Lung (tissue), 17 donors: ENCODE measurements at places on chromosomes 11 and 22. TPM values are rescaled to one million over a fixed set of nuclear protein-coding genes. Genes with fewer than 3 reads are reported as not detected.
A peak's percentile ranks its signal among the peaks of the same experiment; 100 is the strongest.

DNA sequence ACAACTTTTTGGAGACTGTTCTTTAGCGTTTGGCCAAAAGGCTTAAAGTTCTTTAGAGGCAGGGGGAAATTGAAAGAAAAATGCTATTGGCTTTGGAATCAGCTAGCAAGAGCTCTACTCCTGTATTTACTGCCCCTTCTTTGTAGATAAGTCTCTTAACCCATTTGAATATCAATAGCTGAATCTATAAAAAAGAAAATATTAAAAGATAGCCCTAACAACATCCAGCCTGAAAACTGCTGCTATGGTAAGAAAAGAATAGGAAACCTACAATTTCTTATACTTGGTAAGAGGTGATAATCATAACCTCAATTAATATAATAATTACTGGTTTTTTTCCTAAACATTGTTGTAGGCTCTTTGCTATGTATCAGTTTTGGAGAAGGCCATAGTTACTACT lies at the start of gene OR5B12:
OR5B12 (minus strand) TSS at position 101 of the 400 bp plus-strand sequence. CDS start 2,085 bp downstream, outside the sequence.
- no peak for DNase-seq

Gene NAALADL1
- 7.4 TPM for polyA plus RNA-seq

Gene DUSP8
- polyA plus RNA-seq: 3.5 TPM

DNA sequence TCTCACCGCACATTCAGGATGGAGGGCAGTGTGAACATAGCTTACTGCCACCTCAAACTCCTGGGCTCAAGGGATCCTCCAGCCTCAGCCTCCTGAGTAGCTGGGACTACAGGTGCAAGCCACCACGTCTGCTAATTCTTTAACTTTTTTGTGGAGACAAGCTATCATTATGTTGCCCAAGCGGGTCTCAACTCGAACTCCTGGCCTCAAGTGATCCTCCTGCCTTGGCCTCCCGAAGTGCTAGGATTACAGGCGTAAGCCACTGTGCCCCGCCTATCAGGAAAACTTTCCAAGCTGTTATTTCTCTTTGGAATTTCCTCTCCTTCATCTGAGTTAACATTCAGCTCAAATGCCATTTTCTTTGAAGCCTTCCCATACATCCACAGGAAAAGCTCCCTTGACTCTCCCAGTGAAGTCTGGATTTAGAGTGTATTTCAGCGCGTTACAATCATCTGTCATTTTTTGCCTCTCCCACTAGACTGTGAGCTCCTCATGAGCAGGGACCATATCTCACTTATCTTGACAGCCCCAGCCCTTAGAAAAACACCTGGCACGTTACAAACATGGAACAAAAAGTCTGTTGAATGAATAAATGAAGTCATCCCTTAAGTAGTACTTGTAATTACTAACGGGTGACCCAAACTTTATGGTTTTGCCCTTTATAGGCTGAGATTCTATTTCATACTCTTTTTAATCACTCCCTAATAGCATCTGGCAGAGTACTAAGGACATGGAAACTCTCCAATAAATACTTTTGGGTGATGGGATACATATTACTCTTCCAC lies 2.2 kb downstream of the MRTFA start:
- peak; percentile 5 for DNase-seq

DNA sequence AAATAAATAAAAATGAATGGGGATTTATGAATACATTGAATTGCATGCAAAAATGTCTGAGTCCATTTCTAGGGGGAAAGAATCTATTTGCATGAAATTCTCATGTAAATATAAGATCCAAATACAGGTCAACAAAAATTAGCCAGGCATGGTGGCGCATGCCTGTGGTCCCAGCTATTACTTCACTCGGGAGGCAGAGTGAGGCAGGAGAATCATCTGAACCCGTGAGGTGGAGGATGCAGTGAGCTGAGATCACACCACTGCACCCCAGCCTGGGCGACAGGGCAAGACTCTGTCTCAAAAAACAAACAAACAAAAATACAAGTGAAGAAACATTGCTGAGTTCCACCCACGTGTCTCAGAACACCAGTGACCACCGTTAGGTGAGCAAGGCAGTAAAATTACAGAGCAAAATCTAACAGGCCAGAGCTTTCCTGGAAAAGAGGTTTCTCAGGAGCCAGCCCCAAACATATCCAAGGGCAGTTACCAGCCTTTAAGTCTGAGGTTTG lies 17.3 kb downstream of the PACSIN2 start:
- no peak for DNase-seq

DNA sequence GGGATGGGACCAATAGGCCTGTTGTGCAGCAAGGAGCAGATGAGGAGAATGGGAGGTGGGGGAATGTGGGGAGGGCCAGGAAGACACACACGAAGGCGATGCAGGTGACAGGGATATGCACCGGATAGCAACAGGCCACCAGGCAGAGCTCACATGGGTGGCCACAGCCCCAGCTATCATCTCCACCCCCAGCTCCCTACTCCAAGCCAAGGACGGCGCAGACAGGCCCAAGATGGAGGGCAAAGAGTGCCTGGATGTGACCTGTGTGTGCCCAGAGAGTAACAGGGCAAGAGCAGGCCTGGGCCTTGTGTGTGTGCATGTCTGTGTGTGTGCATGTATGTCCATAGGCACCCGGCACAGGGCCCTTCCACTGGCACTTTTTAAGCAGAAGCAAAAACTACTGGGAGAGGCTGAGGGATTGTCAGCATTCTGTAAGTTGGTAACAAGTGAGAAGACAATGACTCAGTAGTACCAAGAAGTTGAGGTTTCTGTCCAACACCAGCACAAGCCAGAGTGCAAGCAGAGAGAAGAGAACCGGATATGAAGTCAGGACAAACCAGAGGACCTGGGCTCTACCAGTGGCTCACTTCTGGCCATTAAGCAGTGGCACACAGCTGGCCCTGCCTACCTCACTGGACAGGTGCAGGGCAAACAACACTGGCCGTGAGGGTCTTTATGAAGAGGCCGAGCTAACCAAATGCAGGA lies 36.4 kb downstream of the NRXN2 start:
- no peak for DNase-seq

Gene TRIM3
- 16.4 TPM for polyA plus RNA-seq
